ENCODE measurements at places on chromosomes 2 and 18.
A peak's percentile ranks its signal among the peaks of the same experiment; 100 is the strongest.

DNA sequence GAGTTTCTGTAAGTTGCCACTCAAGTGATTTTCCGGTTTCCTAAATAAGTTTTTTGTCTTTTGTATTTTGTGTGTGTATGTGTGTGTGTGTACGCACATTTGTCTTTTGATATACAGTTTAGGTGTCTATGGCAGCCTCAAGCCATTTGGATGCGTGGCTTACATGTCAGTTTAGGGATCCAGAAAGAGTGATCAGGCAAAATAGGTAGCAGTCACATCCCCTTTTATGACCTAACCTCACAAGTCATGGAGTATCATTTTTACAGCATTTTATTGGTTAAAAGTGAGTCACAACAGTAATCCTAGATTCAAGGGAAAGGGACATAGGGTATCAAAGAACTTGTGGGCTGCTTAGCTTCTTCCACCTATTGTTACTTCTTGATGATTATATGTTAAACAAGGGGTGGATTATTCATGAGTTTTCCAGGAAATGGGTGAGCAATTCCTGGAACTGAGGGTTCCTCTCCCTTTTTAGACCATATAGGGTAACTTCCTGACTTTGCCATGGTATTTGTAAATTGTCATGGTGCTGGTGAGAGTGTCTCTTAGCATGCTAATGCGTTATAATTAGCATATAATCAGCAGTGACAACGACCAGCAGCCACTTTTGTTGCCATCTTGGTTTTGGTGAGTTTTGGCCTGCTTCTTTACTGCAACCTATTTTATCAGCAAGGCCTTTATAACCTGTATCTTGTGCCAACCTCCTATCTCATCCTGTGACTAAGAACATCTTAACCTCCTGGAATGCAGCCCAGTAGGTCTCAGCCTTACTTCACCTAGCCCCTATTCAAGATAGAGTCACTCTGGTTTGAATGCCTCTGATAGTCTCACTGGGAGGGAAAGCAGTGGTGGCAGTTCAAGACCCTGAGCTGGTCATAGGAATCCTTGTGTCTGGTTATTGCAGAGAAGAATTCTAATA is 8.6 kb upstream of the SOCS6 start:
- DNase-seq, result no peak

DNA sequence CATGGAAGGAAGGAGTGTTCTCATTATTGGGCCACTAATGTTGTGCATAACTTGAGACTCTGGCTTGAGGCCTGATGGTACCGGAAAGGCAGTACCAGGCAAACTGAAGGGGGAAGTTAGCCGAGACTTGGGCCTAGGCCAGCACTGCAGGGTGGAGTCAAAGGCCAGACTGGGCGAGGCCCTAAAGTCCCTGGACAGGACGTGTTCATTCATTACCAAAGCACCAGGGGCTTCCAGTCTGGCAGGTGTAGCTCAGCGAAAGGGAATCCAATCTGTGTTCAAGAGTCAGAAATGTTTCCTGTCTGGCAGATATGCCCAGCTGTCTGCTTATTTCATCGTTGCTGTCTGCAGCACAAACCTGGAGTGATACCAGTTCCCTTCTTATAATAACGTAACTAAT is 4.7 kb upstream of the ITSN2 start:
- peak; percentile 92 for DNase-seq

DNA sequence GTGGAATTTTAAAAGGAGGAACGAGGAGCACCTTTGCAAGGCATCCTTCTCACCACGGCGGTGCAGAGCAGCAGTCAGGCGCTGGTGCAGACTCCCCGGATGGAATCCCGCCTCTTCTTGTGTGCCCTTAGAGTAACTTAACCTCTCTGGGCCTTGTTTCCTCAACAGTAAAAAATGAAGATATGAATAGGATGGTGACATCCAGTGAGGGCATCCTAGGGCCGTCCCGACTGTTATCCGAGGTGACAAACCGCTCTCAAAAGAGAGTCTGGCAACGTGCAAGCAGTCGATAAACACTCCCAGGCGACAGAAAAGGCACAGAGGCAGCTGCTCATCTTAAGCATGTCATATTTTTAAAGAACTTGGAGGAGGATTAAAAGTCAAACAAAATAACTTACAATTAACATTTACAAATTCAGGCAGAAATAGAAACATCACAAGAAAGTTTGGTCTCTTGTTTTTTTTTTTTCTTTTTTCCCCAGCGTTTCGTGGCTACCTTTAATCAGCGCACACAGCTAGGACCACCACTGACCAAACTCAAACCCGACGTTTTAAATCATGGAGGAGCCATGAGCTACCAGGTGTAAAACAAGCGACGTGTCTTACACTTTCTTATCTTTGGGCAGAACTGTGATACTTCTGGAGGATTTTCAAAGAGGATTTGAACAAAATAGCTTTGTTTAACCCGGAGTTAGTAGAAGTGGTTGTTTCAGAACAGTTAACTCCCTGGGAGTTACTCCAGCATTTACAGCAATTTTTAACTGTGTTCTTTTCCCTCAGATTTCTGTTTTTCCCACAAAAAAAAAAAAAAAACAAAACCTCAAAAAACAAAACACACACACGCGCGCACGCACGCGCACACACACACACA is 2.1 kb downstream of the MBP start:
- no peak for DNase-seq

DNA sequence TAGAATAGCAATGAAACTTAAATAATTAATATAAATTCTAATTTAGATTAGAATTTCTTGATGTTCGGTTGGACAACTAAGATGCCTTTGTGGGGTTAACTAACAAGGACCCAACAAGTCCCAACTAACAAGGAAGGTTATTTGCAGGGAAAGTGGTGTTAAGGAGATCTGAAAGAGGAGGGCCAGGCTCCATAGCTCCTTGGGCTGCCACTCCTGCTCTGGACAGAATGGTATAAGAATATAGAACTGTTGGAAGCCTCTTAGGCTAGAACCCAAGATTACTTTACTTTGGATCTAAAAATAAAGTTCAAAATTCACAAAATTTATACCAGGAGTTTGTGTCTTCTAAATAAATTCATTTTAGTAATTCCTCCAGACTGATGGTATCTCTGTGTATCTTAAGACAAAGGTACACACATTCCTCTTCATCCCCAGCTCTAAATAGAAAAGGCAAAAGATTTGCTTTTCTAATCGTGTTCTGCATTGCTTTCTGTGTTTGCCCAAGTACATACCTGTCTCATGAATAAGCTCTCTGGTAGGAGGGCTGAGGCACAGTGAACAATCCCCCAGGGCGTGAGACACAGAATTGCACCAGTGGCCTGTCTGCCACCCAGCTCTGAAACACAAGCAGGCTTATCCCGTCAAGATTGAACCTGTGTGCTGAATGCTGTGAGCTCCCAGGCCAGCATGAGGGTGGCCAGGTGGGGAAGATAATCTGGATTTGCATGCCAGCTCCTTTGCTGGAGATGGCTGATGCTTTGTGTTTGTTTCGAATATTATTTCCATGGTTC is 176.0 kb downstream of the ACKR3 start:
- DNase-seq, result peak; percentile 49

- DNase-seq, result no peak
These were observed 11.7 kb downstream of the TMEM18 start for GRCh38 chr2:665340-666073.

DNA sequence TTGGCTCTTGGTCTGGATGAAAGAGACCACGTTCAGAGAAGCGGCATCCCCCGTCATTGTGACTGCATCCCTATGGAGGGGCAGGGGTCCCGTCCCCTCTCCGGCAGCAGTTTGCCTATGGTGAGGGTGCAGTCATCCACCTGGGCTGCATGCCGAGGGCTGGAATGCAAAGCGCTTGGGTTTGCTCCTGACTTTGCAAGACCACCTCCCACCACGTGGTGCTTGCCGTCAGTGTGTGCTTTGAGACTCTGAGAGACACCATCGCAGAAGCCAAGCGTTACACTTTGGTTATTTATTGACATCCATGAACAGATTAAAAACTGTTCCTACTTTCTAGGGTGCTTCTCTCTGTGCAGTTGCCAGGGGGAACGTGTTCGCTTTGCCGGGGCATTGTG is 59.5 kb downstream of the SH3RF3 start:
- DNase-seq, result peak; percentile 59

DNA sequence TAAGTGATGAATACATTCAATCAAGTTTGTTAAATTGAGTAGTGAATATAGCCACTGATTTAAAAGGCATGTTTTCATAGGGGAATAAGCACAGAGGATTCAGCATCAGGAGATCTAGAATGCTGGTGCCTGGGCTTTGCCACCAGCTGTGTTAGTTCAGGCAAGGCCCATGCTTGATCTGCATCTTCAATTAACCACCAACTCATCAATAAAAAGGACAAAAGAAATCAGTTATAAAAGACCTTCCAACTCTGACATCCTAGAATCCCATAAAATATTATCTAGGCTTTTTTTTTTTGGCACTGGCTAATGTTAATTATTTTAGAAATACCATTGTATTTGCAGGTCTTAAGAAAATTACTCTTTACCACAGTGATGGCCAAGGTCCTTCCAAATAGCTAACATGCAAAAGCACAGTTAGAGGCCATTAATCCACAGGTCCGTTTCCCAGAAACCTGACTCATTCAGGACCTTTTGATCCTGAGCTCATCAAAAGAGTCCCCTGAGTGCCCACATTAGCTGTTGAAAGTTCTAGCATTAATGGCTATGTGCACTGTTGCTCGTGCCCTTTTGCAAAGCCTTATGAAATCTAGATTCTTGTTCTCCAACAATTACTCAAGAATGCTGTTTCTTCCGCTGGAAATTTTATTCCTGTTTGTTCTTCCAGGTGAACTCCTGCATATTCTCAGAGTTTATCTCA is 170.0 kb downstream of the CYRIA start:
- no peak for DNase-seq

DNA sequence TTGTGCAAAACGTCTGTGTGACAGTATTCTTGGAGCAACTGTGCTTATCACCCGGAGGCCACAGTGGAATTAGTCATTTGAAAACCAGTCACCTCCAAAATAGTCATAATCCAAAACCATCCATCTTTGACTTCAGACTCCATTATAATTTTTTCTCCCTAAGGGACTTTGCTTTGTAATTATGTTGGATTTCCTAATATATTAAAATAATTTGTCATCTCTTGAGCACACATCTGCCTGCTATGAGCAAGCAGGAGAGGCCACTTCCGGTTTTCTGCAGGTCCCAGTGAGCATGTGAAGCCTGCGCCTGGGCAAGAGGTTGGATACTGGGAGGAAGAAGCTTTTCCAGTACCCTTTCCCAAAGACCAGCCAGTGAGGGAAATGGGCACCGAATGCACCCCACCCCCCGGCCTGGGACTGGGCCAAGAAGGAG is 57.7 kb downstream of the ODC1 start:
- no peak for DNase-seq

- DNase-seq, result no peak
These were observed 10.7 kb downstream of the COL6A3 start for GRCh38 chr2:237403024-237403882.

GRCh38 chr2:150426315-150426714 is 61.2 kb downstream of the RND3 start:
- DNase-seq, result no peak

DNA sequence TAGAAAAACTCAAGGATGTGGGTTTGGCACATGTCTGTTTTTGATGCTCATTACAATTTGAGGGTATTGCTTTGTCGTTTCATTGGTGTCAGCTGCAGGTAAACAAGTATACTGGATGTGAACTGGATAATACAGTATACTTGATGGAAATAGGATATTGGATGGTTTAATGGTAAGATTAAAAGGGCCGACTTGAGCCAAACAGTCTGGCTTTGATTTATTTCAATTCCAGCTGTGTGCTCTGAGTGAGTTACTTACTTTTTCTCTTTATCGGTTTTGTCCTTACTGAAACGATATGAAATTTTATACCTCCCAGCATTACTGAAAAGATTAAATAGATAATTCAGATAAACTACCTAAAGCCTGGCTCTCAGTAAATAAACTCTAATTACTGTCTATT is 227.6 kb downstream of the ASXL3 start:
- DNase-seq, result no peak

- DNase-seq, result no peak
These were observed 29.2 kb downstream of the MTHFD2 start for GRCh38 chr2:74227646-74228045.

- DNase-seq, result no peak
These were observed 115.8 kb upstream of the FSHR start for GRCh38 chr2:49270091-49270490.

GRCh38 chr2:209451209-209451834 is 27.5 kb downstream of the MAP2 start:
- DNase-seq, result no peak

DNA sequence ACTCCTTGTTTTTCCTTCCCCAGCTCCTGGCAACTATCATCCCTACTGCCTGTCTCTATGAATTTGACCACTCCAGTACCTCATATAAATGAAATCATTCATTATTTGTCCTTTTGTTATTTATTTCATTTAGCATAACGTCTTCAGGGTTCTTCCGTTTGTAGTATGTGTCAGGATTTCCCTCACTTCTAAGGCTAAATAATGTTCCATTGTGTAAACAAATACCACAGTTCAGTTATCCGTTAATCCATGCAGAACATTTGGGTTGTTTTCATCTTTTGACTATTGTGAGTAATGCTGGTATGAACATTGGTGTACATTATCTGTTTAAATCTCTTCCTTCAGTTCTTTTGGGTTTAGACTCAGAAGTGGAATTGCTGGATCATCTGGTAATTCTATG is 18.8 kb downstream of the DYNC2LI1 start:
- DNase-seq, result no peak

DNA sequence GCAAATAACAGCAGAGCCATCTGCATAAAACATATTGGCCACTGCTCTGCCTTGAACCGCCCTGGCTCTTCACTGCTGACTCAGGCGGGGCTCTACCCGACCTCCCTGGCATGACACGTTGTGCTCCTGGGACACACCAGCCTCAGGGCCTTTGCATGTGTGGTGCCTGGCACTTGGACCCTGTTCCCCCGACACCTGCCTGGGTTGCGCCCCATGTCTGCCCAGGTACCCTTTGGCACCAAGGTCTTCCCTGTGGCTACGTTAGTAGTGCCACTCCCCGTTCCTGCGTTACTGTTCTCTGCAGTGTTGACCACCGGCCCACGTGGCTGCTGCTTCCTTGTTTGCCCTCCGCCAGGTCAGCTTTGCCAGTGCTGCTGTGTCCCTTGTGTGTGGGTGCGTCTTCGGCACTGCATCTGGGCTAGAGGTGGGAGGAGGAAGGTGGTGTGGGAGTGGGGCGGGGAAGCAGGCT is 20.3 kb downstream of the ATG4B start:
- no peak for DNase-seq

GRCh38 chr2:62363166-62363565 is 142.8 kb downstream of the TMEM17 start:
- DNase-seq, result no peak
